ENCODE measurements at places on chromosomes 16 and 17.

GRCh38 chr16:1642148-1642547 lies 30.0 kb downstream of the CRAMP1 start:
- DNase-seq = no peak

GRCh38 chr16:149024-149660 lies 3.3 kb upstream of the HBZ start:
- DNase-seq = no peak

GRCh38 chr16:14499110-14499509 lies 130.9 kb downstream of the PARN start:
- no peak for DNase-seq

- no peak for DNase-seq
Measured at GRCh38 chr16:85205747-85206471, 93.6 kb upstream of the CIBAR2 start.

DNA sequence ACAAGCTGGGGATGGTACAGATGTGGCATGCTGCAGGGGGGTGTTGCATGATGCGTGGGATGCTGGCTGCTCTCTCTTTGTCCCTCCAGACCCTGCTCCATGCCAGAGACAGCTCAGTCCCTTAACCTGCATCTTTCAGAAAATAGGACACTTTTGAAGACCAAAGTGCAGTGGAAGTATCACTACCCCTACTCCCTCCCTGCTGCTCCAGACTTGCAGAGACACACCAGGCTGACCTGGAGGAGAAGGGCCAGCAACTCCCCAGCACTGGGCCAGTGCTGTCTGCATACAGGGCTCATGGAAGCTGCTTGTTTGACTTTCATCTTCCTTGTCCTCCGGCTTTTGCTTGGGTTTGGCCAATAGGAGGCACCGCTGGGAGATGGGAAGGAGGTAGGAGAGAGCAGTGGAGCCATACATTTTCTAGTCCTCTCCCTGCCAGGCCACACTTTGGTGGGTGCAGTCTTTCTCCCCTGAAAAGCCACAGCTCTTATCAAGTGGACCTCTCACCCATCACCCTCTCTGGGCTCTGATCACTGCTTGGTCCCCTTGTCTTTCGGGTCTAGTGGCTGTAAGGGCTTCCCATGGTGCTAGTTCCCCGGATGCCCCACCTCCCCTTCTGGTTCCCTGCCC lies 46.1 kb upstream of the NKD1 start:
- no peak for DNase-seq

GRCh38 chr17:14489986-14490385 lies 189.1 kb downstream of the HS3ST3B1 start:
- no peak for DNase-seq

GRCh38 chr16:85166699-85167588 lies 54.7 kb upstream of the CIBAR2 start:
- no peak for DNase-seq

DNA sequence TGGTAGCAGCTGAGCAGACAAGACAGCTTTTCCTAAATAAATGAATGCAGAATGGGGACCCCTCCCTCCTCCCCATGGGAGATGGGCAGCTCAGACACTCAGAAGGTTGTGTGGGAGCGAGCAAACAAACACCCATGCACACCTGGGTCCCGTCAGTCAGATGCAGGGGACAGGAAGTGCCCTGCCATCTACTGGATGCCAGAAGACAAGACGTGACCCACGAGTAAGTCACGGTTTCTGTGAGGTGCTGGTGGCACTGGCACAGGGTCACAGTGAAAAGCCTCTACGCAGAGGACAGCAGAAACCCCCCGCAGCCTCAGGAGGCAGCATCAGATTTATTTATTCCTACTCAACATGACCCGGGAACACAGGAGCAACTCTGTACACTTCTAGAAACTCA lies 8.4 kb downstream of the HBQ1 start:
- no peak for DNase-seq

DNA sequence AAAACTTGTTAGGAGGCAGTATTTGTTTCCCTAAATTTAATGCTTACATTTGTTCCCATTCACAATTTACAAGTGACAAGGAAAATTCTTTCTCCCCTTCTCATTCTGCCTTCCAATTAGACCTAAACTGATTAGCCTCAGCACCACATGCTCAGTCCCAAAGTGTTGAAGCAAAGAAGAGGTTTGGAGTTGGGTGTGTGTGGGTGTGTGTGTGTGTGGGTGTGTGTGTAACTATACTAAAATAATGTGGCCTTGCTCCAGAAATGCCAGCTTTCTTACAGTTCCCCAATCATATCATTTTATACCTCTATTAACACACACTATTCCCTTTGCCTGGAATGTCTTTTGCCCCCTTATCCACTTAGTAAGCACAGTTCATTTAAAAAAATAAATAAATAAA lies 6.9 kb upstream of the UTP6 start:
- no peak for DNase-seq

- no peak for DNase-seq
Measured at GRCh38 chr17:1082579-1082978, 85.7 kb downstream of the TIMM22 start.
